ENCODE measurements at places on chromosomes 6 and 20. TPM values are rescaled to one million over a fixed set of nuclear protein-coding genes. Genes with fewer than 3 reads are reported as not detected.

Gene SNAP25
- 0.15 TPM for total RNA-seq

Gene WFDC12
- total RNA-seq: not detected

Gene WFDC5
- total RNA-seq: not detected

Gene SMLR1
- not detected for total RNA-seq

Gene CAPN11
- total RNA-seq: 4.2 TPM

Gene PNPLA1
- total RNA-seq: not detected

Gene WFDC2
- total RNA-seq: not detected

Gene SLC13A3
- 0.32 TPM for total RNA-seq

Gene C6orf52
- 1.1 TPM for total RNA-seq

Gene TBXT
- not detected for total RNA-seq

Gene HLA-DQA2
- total RNA-seq: not detected

Gene ADGRF1
- total RNA-seq: not detected

Gene PRRT1
- 0.30 TPM for total RNA-seq

Gene SLC17A1
- total RNA-seq: not detected

Gene CD109
- total RNA-seq: 35.1 TPM

Gene CALHM4
- total RNA-seq: 0.46 TPM

Gene GTSF1L
- total RNA-seq: 0.32 TPM

Gene FRS3
- total RNA-seq: 0.32 TPM

Gene CAGE1
- 0.15 TPM for total RNA-seq

Gene SLC17A3
- total RNA-seq: not detected

Gene PRDM1
- 0.30 TPM for total RNA-seq

Gene CLVS2
- total RNA-seq: not detected

Gene MGME1
- 12.3 TPM for total RNA-seq

Gene OLIG3
- total RNA-seq: not detected

Gene HLA-DQB1
- total RNA-seq: not detected

Gene PREX1
- 49.4 TPM for total RNA-seq

Gene TRIM10
- total RNA-seq: not detected

Gene CTAGE9
- not detected for total RNA-seq

Gene BACH2
- total RNA-seq: 0.30 TPM

Gene PPP1R16B
- 54.9 TPM for total RNA-seq

Data from epithelial cell of umbilical artery (primary cell).